Activated CD4-positive, CD25-positive, alpha-beta regulatory T cell treated with anti-CD3 and anti-CD28 coated beads, Interleukin-2, amount 50 U/mL, for 72 hours (primary cell): ENCODE measurements at places on chromosomes 12 and 14.

DNA sequence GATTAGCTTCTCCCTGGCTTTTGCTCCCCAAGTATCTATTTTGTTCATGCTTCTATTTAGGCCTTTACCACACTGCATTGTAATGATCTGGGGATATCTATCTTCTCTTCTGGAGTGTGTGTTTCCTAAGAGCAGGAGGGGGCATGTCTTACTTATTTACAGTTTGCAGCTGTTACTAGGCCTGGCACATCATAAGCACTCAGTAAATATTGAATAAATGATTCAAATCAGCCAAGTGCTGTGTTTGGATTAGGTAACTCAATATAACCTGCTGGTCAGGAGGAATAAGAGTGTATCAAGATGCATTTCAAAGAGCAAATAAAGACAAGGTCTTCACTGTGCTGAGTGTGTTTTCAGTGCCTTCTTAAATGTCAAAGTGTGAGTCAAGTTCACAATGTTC lies 186.1 kb downstream of the FOXG1 start:
- DNase-seq: no peak

GRCh38 chr12:121443911-121444841 lies 44.3 kb downstream of the RNF34 start:
- no peak for DNase-seq

DNA sequence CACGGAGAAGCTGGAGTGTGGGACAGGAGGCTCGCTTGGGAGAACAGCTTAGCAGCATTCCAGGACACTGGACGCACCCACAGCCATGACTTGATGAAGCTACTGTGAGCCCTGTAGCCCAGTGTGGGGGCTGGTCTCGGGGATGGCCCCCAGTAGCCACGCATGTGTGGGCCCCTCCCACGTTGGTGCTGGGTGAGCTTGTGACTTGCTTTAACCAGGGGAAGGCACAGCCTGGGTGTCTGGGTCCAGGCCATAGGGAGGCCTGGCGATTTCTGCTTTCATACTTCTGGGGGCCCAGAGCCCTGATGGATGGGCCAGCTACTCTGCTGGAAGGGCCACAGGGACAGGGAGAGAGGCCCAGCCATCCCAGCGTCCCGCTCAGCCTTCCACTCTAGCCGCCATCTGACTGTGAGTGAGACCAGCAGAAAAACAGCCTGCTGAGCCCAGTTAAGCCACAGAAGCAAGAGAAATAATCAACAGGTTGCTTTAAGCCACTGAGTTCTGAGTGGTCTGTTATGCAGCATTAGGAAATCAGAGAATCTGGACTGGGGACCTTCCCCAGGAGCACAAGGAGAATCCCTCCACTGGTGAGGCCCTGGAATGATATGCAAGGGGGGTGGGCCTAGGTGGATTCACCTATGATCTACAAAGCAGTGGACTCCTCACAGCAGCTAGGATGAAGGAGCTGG lies 16.1 kb downstream of the DIO3 start:
- no peak for DNase-seq

DNA sequence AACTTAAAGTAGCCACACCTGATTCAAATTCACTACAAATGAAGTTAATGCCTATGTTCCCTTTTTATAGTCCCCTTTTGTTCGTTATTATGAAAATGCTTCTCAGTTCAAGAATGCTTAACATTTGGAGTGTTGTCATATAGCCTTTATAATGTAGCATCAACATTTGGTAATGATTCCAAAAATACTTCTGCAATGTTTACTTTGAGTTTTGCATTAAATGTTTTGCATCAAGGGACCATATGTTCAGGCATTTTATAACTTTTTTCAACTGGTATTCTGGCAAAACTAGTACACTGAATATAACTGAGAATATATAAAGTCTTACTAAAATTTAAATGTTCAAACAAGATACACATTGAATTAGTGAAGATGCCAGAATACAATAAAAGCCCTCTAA lies 209.6 kb upstream of the SLC16A7 start:
- no peak for DNase-seq
